ENCODE measurements at places on chromosomes 4 and X.

DNA sequence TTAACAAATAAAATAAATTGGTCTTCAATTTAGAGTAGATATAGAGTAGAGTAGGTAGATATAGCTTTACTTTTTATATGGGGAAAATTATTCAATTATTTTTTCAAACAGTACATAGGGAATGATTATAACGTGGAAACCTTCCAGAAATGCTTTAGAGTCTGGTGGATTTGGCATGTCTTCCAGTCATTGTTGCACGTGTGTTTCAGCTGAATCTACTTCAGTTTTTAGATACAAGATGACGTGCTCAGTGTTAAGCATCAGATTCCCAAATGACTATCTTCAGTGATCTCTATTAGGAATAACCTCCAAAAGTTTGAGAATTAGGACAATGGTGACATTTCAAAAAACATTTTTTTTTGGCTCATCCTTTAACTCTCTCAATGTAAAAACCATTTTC lies 616.9 kb downstream of the ANKRD50 start:
- DNase-seq = no peak

- no peak for DNase-seq
These were observed 2705.8 kb downstream of the PCDH7 start for GRCh38 chr4:33425936-33426335.

DNA sequence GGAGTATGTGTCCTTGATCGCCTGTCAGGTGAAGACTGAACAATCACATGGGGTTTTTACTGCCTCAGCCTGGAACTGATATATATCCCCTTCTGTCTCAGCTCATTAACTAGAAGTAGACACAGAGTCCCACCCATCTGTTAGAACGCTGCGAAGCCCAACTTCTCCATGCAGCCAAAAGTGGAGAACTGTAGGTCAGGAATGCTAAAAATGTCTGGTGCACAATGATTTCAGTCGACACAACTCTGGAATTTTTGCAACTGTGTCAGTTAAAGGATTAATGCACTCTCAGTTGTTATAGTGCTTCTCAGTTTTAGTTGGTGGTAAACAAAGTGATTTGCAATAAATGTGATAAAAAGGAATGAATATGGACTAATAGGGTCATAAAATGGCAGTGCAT lies 287.2 kb downstream of the INPP4B start:
- peak; percentile 69 for DNase-seq

GRCh38 chr4:137274404-137274803 lies 257.9 kb downstream of the PCDH18 start:
- peak; percentile 70 for DNase-seq

DNA sequence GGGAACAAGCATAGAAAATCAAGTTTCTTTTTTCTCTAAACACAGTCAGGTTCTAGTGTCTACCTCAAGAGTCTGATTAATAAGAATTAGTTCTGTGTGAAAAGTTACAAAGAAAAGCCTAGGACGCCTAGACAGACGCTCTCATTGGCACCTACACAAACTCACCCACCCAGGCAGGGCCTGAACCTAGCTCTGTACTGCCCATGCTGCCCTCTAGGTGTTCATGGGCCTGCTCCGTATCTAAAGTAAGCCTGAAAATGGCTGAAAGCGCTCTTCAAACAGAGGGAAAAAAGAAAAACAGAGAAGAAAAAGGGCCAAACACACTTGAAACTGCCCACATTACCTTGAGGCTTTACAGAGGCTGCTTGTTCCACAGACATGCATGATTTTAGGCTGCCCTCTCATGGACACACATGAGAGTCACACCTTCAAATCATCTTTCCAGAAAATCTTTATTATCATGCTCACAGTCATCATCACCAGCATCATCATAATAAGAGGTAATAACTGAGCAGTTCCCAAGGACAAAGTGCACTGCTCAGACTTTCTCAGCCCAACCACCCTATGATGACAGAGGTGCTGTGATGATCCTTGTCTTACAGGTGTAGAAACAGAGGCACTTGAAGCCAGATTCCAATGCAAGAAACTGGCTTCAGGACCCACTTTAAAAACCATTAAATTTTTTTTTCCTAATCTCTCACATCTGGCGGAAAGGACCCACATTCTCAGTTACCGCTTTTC lies 49.6 kb downstream of the MAP7D2 start:
- DNase-seq = peak; percentile 56

GRCh38 chrX:63576533-63576932 lies 208.5 kb downstream of the ARHGEF9 start:
- no peak for DNase-seq

DNA sequence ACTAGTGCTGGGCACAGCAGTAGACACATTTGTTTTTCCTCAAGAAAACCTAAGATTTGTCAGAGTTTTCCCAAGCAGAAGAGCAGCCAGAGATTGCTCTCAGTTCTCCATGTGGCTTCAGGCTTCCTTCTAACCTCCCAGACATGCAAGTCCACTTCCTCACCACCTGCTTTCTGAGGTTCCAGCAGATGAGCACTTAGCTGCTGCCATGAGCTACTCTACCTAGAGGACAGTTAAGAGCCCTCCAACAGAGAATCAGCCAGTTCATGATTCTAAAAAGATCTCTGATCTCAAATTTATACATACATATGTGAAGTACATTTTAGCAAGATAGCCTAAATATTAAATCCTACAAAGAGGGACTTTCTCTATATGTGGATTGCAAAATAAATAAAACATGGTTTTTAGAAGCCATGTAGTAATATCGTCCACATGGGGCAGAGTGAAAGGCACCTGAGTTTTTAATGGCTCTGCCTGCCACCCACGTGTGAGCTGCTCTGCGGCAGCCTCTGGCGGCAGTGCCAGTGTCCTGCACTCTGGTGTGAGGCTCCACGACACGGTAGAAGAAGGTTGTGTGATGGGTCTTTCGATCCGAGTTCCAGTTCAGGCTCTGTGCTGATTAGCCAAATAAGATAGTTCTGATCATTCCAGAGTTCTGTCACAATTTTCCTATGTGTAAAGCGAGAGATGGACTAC lies 10.3 kb downstream of the CYP4V2 start:
- peak; percentile 9 for DNase-seq

DNA sequence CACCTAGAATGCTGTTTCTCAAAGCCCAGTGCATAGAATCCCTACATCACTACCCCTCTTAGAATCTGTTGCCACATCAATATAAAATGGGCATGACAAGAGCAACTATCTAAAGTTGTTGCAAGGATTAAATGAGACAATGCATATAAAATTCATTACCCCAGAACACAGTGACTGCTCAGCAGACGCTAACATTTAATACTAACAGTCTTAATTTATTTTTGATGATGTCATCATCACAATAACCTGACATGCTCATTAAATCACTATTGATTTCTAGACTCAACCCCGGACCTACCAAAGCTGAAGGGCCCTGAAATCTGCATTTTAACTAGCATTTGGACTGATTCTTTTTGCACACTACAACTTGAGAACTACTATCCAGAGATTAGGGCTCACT lies 3.9 kb downstream of the ARSJ start:
- DNase-seq = peak; percentile 39

- no peak for DNase-seq
These were observed 94.5 kb upstream of the RASGEF1B start for GRCh38 chr4:81566161-81566591.

GRCh38 chr4:182288534-182288933 lies 45.3 kb downstream of the TENM3 start:
- DNase-seq = no peak

- no peak for DNase-seq
These were observed 37.6 kb downstream of the TAB3 start for GRCh38 chrX:30851449-30851848.

DNA sequence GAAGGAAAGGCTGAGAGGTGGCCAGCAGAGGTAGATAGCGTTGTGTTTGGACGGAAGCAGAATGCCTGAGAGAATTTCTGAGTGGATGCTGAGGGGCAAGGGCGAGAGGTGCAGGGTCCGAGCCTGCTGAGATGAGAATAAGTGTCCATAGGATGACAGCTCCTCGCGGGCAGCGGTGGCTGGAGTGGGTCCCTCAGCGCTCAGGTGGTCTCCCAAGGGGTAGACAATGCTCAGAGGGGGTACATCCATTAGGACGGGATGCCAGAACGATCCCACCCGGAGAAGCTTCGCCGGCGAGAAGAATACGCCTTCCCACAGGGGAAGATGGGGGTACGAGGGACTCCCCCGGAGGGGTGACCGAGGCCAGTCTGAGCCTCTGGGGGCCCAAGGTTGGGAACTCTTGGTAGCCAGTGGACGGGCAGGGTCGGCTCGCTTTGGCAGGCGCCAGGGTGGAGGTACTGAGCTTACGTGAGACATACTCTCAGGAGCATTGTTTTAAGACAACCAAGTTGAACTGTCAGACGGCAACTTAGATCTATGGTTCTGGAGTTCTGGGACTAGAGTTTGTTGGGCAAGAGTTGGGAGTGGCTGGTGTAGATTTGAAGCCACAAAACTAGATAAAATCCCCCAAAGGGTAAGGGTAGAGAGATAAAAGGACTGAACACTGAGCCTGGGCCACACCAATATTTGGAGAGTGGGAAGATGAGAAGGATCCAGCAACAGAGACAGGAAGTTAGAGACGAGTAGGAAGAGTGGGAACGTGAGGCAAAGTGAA lies 15.8 kb downstream of the BRCC3 start:
- DNase-seq = no peak

DNA sequence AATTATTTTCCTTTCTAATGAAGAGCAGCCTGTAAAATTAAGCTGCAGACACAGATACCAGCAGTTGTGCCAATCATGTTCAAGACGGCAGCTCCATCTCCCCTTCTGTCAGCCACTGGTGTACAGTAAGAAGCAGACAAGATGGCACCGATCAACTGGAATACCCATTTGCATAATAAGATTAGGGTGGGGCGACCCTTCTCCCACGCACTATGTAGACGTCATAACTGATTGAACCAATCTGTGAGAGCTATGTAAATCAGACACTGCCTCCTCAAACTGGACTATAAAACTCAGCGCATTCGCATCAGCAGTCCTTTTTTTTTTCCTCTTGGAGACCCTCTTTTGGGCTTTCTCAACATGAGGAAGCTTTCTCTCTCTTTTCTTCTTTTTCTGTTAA lies 40.4 kb upstream of the INTS6L start:
- no peak for DNase-seq

DNA sequence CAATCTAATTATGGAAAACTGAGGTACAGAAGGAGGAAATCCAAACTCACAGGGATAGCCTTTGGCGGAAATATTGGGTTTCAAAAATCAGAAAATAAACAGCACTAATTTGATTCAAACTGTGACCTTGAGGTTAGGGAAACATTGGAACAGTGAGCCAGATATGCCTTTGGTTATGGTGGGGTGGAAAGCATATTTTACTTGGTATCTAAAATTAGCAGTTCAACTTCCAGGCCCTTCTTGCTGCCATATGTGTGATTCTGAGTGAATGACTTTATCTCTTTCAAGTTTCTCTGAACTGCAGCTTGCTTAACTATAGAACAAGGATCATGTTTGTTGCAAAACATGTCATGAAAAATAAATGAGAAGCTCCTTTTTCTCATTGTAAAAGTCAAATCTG lies 240.9 kb upstream of the VEGFC start:
- peak; percentile 27 for DNase-seq

GRCh38 chr4:128461291-128462102 lies 173.9 kb upstream of the PGRMC2 start:
- DNase-seq = peak; percentile 89

DNA sequence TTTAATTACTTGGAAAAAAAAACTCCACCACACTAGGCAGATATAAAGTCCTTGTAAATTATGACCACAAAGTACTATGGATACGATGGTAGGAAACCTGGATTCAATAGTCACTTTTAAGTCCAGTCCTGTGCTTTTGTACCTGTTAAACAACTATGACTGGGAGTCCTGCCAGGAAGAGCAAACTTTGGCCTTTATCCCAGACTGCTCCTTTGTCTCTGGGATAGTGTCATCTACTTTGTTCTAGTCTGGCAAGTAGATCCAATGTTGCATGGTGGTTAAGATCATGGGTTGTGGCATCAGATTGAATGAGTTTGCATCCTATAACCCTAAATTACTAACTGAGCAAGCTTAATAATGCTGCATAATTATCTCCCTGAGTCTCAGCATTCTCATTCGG lies 175.3 kb upstream of the FGF13 start:
- no peak for DNase-seq

DNA sequence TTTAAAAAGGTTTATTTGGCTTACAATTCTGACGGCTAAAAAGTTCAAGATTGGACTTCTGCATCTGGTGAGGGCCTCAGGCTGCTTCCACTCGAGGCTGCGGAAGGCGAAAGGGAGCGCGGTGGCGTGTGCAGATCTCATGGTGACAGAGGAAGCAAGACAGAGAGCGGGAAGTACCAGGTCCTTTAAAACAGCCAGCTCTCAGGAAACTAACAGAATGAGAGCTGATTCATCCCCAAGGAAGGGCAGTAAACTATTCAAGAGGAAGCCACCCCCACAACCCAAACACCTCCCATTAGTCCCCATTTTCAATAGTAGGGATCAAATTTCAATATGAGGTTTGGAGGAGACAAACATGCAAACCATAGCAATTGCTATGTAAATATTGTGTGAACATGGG lies 2144.2 kb upstream of the AGA start:
- no peak for DNase-seq

- DNase-seq = no peak
These were observed 88.8 kb downstream of the FMR1NB start for GRCh38 chrX:148069759-148070503.

GRCh38 chr4:186900984-186901383 lies 177.3 kb upstream of the FAT1 start:
- DNase-seq = peak; percentile 27

- no peak for DNase-seq
These were observed 28.5 kb downstream of the ADGRA3 start for GRCh38 chr4:22487328-22487727.

GRCh38 chrX:118761939-118762707 lies 34.7 kb downstream of the IL13RA1 start:
- DNase-seq = no peak

GRCh38 chrX:128287693-128288092 lies 235.5 kb upstream of the ACTRT1 start:
- DNase-seq = no peak

- no peak for DNase-seq
These were observed 43.9 kb downstream of the RASSF6 start for GRCh38 chr4:73576381-73576780.

- no peak for DNase-seq
These were observed 93.6 kb downstream of the DCTD start for GRCh38 chr4:182823576-182823975.

DNA sequence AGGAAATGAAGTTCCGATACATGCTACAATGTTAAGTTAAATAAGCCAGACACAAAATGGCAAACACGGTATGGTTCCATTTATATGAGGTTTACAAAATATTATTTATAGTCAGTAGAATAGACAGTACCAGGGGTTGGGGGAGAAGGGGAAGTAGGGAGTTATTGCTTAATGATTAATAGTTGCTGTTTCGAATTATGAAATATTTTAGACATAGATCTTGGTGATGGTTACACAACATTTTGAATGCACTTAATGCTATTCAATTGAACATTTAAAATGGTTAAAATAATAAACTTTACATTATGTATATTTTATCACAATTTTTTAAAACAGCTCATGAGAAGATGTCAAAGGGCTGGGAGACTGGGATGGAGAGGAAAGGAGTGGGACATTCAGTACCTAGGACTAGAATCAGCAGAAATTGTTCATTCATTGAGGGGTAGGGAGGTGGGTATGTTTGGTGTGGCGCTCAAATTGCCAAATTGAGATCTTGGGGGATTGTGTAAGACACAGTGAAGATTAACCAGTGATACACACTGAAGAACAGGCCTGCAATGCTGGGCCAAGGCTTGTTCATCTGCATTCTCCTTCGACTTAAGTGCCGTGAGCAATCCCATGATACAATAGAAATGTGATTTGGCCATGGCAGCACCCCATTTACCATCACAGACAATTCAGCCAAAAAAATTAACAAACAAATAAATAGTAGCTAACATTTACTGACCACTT lies 165.6 kb upstream of the GALNT7 start:
- DNase-seq = no peak

GRCh38 chr4:92516450-92516849 lies 212.7 kb downstream of the GRID2 start:
- no peak for DNase-seq

Data from EH (cell line).